Type B pancreatic cell (in vitro differentiated cells): ENCODE measurements at places on chromosomes 3 and 15. TPM values are rescaled to one million over a fixed set of nuclear protein-coding genes. Genes with fewer than 3 reads are reported as not detected.

DNA sequence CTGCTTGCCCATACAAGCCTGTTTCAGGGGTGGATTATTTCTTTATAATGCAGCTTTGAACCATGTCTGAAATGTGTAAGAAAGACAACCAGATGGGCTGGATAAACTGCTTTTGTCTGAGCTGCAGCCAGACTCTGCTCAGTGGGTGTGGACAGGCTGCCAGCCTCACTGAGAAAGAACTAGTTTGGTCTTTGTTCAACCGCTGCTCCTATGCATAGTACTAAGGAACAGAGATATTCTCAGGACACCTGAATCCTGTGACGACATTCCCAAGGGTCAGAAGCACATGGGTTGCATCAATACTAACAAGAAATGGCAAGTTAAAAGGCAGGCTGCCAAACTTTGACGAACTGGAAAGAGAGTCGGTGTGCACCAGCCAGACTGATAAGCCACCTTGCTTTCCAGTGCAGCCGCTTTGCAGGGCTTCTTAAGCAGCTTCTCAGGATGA lies 57.2 kb downstream of the PLD1 start:
- no peak for DNase-seq

GRCh38 chr3:138390582-138390932 lies 42.2 kb downstream of the MRAS start:
- no peak for DNase-seq

GRCh38 chr3:183551930-183552329 lies 3.6 kb downstream of the KLHL6 start:
- DNase-seq: no peak

DNA sequence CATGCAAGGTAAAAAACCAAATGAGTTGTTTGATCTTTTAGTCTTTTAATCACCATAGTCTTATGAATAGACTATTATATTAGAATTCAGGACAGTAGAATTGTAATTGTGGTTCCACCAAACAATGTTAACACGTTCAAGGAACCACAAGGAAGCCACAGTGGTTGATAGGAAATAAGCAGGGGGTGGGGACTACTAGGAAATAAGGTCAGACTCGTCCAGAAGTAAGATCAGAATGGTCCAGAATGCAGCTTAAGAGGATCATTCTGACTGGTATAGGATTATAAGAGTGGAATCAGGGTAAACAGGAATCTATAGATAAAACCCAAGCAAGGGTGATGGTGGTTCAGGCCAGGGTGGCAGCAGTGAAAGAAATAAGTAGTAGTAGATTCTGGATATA lies 7.5 kb downstream of the MYNN start:
- no peak for DNase-seq

GRCh38 chr3:196501316-196502044 lies 2.1 kb downstream of the RNF168 start:
- no peak for DNase-seq

DNA sequence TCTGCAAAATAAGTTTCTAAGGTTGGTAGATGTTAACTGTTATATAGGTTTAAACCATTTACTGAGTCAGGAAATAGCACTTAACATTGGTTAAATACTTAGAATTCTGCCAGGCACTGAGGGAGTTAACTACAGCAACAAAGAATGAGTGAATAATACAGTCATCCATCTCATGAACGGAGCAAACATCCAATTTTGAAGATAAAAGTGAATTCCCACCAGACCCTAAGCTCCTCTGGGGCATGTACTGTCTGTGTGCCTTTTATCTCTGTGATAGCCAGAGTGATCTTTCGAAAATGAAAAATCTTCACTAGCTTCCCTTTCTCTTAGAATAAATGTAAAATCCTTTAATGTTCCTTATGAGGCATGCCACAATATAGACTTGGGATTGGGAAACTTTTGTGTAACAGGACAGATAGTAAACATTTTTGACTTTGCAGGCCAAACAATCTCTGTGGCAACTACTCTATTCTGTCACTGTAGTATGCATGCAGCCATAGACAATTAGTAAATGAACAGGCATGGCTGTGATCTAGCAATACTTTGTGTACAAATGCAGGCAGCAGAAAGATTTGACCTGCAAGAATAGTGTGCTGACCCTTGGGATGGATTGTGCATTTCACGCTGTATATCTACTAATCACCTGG lies 294.5 kb upstream of the LMCD1 start:
- no peak for DNase-seq

DNA sequence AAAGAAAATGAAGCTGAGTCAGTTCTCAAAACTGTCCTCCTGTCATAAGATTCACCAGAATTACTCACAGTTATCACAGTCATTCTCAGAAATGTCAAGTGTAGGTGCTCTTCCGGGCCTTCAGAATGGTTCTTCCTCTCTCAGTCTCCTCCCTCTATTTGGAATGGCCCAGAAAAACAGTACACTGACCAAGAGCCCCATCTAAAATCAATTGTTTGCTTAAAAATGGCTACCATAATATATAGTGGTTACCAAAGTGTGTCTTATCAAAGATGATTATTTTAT lies 99.8 kb downstream of the MECOM start:
- DNase-seq: no peak

DNA sequence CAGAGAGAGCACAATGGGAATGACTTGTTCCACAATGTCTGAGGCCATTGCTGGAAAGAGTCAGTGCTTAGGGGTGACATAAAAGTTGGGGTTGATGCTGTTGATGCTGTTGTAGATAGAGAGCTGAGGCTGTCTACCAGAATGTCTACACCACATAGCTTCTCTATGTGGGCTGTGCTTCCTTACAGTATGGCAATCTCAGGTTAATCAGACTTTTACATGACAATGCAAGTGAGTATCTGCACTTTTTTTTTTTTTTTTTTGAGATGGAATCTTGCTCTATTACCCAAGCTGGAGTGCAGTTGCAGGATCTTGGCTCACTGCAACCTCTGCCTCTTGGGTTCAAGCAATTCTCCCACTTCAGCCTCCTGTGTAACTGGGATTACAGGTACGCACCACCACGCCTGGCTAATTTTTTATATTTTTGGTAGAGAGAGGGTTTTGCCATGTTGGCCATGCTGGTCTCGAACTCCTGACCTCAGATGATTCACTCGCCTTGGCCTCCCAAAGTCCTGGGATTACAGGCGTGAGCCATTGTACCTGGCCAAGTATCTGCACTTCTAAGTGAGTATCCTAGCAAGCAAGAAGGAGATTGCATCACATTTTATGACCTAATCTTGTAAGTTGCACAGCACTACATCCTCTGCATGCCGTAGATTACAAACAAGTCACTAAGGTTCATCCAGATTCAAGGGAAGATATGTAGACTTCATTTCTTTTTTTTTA lies 28.7 kb downstream of the DLEC1 start:
- no peak for DNase-seq

DNA sequence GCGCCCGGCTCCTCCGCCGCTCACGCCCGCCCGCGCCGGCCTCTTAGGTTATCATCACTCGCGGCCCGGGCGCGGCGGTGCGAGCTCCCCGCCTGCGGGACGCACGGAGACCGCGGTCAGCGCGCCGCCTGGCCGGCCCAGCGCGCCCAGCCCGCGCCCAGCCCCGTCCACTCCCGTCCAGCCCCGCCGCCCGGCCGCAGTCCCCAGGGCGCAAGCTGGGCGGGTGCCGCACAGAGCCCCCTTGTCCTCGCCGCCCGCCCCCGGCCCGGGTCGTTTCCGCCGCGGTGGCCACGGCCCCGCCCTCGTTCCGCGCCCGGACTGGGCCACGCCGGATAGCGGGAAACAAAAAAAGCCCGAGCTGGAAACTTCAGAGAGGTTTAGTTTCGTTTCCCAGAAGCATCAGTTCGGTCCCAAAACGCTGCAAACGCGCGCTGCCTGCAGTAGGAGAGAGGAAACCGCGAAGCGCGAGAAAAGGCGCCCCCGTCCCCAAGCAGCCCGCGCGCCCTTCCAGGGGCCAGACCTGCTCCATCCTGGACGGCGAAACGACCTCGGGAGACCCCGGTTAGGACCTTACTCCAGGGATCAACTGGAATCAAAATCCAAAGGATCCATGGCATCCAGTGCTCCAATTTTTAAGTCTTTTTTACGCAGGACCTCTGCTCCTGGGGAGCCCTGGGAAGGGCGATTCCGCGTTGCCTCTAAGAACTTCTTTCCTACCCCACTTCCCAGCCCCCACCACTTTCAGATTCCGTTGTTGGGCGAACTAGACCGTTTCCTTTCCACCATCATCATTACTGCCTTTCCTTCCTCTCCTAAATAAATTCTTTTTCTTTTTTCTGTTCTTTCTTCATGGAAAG lies at the start of gene ATP10A:
Gene ATP10A, minus strand, starts transcription at position 217 of the 857 bp plus-strand sequence. CDS start 231 bp downstream, outside the sequence.
- no peak for DNase-seq

DNA sequence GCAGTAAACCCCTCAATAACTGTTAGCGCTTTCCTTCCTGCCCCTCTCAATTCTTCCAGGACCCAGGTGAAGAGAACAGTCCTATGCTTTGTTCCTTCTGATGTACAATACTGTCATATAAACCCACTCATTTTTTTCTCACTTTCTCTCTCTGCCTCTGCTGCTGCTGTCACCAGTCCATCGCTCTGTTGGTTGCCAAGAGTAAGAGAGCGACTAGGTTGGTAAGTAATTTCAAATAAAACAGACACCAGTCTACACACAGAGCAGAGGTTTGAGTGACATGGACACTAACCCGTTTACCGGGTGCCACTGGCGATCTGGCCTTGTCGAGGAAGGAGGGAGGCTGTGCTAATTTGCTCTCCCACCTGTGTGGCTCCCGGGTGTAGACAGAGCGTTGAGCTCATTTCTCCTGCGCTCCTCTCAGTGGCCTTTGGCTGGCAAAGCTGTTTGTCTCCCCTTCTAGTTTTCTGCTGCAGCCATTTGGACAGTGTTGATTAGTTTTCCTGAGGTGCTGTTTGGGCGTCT lies 215.4 kb downstream of the THSD4 start:
- no peak for DNase-seq

DNA sequence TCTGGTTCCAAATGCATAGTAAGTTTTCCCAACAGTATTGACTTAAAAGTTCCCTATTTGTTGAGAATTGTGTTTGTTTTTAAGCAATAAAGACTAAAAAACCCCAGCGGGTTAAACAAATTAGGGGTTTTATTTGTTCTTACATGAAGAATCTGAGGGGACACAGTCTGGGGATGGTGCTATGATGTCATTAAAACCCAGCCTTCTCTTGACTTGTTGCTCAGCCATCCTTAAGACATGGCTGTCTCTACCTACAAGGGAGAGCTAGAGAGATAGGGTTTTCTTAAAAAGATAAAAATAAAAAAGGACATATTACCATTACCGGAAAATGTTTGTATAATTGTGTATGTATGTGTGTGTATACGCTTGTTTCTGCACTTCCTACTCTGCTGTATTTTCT lies 11.7 kb upstream of the ARL14 start:
- DNase-seq: no peak

GRCh38 chr3:159604151-159604581 lies 384.5 kb upstream of the IL12A start:
- no peak for DNase-seq

Gene TM4SF1
- 39.4 and 82.3 TPM in 2 replicates for total RNA-seq

Gene GABRR3
- not detected in 2 replicates for total RNA-seq

Gene C2CD4B
- 2.7 and 2.9 TPM in 2 replicates for total RNA-seq

Gene PCSK6
- total RNA-seq: 5.4 and 6.5 TPM in 2 replicates

Gene THAP10
- total RNA-seq: 2.7 and 5.3 TPM in 2 replicates

Gene GPR149
- 0.14 TPM in 1 of 2 replicates, not detected in the other for total RNA-seq

Gene HTR3E
- not detected in 2 replicates for total RNA-seq

Gene ANKRD63
- total RNA-seq: 0.98 and 1.5 TPM in 2 replicates

Gene ISLR2
- total RNA-seq: 0.59 and 16.9 TPM in 2 replicates

Gene NSMCE3
- total RNA-seq: 6.1 and 8.2 TPM in 2 replicates
